A172 (cell line): ENCODE measurements at places on chromosomes 5 and 9. TPM values are rescaled to one million over a fixed set of nuclear protein-coding genes. Genes with fewer than 3 reads are reported as not detected.

STK32A gene
- 0.17 and 0.57 TPM in 2 replicates for total RNA-seq

GRCh38 chr5:133405275-133406034 is 206.9 kb downstream of the FSTL4 start:
- no peak for DNase-seq

DNA sequence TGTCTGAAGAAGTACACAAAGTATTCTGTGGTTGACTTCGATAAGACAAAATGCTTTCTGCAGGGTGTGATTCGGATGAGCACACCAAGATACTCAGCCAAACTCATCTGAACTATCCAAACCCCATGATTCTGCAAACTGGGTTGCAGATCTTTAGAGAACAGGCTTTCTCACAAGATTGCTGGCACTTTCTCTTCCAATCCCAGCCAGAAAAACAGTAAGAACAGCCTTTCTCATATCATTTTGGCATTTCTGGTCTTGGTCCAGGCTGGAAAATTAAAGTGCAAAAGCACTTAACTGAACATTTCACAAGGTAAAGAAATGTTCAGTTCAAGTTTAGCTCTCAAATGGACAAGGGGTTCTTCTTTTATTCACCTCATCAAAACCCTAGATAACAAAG is 269.1 kb downstream of the NR2F1-AS1 start:
- no peak for DNase-seq

DNA sequence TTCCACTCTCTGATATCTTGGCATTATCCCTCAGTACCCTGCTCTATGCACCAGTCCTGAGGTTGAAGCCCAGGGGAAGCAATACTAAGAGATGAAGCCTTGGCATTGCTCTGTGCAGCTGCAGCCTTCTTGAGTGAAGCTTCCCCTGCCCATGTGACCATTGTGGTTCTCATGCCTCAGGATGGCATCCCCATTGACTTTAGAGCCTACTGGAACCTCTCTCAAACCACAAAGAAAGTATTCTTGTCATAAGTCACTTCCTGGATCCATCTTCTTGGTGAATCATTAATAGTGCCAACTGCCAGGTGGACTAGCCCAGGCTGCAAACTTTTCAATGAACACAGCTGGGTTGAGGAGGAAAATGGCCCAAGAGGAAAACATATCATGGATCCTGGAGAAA is 283.9 kb upstream of the RFX3 start:
- DNase-seq = peak; percentile 92

- DNase-seq = no peak
Observed at GRCh38 chr5:96861076-96861475, 15.2 kb upstream of the ERAP2 start.

DNA sequence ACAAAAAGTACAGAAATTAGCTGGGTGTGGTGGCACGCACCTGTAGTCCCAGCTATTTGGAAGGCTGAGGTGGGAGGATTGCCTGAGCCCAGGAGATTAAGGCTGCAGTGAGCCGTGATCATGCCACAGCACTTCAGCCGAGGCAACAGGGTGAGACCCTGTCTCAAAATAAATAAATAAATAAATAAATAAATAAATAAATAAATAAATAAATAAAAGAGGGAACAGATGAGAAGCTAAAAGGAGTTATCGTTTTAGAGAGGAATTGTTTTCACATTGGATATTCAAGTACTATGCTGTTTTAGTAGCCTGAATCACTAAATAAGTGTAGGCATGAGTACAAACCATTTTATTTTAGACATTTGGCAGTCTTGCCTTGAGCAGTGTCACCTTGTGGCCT is 151.7 kb downstream of the UNC13B start:
- DNase-seq = no peak
